Stimulated activated CD8-positive, alpha-beta memory T cell treated with anti-CD3 and anti-CD28 coated beads, Interleukin-7, amount 100 ng/mL, for 48 hours (primary cell): ENCODE measurements at places on chromosomes 16 and 17.

DNA sequence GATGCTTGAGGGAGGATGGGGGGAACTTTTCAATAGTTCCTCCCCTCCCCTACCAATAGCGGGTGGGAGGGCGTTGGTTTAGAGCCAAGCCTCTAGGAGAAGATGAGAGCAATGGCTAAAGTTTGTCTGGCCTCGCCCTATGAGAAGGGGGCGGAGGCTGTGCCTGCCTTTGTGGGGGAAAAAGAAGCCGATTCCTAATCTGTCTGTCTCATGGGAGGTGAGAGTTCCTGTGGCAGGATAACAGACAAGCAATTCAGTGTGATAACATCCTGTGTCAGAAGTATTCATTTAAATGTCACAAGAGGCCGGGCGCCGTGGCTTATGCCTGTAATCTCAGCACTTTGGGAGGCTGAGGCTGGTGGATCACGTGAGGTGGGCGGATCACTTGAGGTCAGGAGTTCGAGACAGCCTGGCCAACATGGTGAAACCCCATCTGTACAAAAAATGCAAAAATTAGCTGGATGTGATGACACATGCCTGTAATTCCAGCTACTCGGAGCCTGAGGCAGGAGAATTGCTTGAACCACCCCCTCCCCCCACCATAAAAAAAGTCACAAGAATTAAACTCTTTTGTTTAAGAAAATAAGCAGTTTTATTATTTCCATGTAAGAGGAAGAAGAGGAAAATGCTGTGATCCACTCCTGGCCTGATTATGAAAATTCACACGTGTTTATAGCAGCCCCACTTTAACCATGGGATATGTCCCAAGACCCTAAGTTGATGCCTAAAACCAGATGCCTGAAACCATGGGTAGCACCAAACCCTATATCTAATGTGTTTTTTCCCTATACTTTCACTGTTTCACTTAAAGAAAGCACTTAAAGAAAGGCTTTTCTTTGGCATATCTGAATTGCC lies 1.7 kb downstream of the SLFN5 start:
- peak; percentile 93 for DNase-seq

GRCh38 chr17:82037092-82037888 lies at the start of gene DCXR:
DCXR (minus strand) TSS chr17:82037697; CDS start chr17:82037682, 15 bp downstream.
- peak; percentile 96 for DNase-seq

DNA sequence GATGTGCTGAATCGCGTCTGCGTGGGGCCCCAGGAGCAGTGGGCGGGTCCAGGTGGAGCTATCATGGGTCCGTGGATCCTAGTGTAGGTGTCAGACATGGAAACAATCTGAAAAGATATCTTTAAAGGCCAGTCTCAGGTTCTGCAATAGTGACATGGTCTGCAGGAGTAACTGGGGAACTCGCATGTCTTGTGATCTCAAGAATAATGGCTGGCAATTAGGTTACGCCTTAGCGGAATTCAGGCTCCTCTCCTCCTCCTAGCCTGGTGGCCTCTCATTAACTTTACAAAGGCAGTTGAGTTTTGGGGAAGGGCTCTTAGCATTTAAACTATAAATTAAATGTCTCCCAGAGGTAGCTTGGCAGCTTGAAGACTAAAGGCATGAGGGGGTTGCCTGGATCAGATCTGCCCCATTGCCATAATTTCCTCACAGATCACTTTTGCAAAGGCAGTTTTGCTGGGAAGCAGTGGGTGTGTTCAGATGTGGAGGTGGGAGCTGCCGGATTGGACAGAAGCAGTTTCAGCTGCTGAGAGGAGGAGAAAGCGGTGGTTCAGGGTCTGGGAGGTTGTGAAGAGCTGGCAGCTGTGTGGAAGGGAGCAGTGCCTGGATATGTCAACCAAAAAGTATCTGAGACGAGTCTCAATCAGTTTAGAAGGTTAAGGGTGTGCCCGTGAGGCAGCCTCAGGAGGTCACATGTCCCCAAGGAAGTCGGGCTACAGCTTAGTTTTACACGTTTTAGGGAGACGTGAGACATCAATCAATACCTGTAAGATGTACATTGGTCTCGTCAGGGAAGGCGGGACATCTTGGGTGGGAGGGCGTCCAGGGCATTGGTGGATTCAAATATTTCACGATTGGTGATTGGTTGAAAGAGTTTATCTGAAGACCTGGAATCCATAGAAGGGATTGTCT lies 2.7 kb downstream of the TBCD start:
- DNase-seq, result no peak

DNA sequence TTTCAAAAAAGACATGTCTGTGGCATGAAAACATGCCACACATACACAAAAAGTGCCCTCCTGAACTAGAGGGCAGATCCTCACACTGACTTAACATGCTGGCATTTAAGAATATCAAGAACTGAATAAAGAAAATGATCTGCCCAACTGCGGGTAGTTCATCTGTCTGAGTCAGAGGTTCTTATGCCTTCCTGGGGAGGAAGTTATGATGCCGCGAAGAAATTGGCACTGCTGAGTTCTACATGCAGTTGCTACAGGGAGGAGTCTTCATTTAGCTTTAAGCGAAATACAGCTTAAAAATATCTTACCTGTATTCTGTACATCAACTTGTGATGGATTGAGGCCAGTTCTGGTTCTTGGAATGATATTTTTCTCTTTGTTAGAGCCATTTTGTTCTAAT lies 6.3 kb downstream of the ALDH3A2 start:
- no peak for DNase-seq

DNA sequence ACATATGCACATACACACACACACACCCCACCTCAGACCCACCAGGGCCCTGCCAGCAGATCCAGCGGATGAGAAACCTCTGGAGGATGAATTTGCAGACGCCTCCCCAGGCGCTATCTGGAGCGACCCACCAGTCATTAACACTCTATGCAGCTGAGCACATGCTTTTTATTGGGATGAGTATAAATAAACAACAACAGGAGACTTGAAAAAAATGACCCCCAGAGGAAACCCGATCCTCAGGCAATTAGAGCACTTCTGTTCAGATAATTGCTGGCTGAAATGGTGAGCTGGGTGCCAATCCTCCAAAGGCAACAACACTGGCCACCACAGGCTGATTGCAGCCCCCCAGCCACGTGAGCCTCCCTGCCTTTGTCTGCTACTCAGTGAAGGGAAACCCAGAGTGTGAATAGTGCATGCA lies 32.9 kb downstream of the DYNLRB2 start:
- no peak for DNase-seq
